ENCODE measurements at places on chromosomes 13 and 19. TPM values are rescaled to one million over a fixed set of nuclear protein-coding genes. Genes with fewer than 3 reads are reported as not detected.

DNA sequence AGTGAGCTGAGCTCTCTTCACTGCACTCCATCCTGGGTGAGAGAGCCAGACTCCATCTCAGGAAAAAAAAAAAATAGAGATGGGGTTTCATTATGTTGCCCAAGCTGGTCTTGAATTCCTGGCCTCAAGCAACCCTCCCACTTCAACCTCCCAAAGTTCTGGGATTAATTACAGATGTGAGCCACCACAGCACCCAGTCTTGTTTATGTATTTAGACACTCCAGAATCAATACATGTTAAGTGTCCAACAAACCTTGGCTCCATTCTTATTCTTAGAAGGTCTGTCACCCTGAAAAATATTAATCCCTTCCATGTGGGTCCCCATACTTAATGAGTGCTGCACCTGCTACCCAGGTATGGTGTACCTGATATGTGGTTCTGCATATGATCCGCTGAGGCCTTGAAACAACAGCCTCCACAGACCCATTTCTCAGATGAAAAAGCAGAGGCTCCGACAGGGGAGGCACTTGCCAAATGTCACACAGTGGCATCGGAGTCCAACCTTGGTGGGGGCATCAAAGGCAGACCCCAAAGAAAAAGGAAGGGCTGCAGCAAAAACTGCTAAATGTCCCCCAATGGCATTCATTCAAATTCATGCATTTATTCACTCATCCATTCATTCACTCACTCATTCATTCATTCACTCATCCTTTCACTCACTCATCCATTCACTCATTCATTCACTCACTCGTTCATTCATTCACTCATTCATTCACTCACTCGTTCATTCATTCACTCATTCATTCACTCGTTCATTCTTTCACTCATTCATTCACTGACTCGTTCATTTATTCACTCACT lies 16.7 kb downstream of the TICAM1 start:
- H3K27ac ChIP-seq, result no peak overlapping the region
- peaks cover 1% of the 10 kb centered on the region for H3K4me1 ChIP-seq
- H3K4me3 ChIP-seq, result no peak overlapping the region

DNA sequence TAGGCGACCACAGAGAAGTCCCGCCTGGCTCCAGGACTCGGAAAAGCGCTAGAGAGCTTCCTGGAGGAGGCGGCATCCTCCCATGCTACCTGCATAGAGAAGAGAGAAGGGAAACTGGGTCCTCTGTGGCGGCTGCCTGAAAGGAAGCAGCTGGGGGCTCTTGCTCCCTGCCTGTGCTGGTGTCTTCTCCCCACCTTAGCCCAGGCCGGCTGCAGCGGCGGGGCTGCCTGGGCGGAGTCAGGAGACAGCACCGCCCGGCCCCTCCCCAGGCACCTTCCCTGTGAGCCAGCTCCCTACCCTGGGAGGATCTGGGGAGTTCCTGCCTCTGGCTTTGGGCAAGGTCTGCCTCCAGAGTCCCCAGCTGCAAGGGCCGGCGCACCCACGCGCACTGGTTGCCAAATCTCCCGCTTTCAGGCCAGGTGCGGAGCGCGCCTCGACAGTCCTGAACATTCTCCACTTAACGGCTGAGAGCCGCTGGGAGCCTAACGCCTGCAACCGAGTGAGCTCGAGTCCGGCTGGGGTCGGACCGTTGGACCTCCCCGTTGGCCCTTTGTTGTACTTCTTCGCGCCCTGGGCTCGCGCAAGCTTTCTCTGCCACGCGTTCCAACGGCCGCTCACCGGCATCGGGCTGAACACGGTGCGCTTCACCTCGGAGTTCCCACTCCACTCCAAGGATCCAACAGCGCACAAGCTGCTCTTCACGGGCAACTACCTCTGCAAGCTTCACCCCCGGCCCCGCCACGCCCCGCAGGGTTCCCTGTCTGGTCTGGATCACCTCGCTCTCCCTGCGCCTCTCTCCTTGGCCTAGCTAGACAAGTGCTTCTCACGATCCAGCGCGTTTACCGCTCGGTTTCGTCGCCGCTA lies 21.8 kb upstream of the ZNF30 start:
- H3K4me3 ChIP-seq, result no peak overlapping the region
- DNase-seq, result no peak
- H3K27ac ChIP-seq, result no peak overlapping the region
- no peaks in the 10 kb centered on the region for H3K36me3 ChIP-seq

GRCh38 chr13:108943842-108944241 lies 314.4 kb downstream of the MYO16 start:
- H3K4me1 ChIP-seq, result no peaks in the 10 kb centered on the region
- no peaks in the 10 kb centered on the region for H3K27me3 ChIP-seq
- H3K36me3 ChIP-seq, result no peaks in the 10 kb centered on the region
- no peak for DNase-seq
- H3K27ac ChIP-seq, result no peak overlapping the region

DNA sequence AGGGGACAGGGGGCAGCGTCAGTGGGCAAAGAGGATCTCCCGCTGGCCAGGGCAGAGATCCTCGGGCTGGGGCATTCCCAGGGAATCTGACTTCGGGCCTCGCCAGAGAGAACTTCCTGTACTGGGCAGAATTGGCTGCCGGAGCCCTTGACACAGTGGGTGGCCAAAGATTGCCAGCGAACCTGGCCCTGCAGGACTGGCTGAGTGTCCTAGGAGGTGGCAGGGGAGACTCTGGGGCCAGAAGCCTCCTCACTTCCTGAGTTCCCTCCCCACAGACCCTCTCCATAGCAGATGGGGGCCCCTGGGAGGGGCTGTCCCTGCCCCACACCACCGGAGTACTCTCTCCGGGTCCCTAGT lies 19.3 kb downstream of the DPP9 start:
- H3K4me1 ChIP-seq, result no peaks in the 10 kb centered on the region
- no peak overlapping the region for H3K27ac ChIP-seq
- DNase-seq, result no peak
- peaks cover 6% of the 10 kb centered on the region for H3K36me3 ChIP-seq
- no peaks in the 10 kb centered on the region for H3K27me3 ChIP-seq
- no peak overlapping the region for H3K4me3 ChIP-seq

Gene POU2F2
- 9.0 TPM for total RNA-seq
